Activated T-cell treated with anti-CD3 and anti-CD28 coated beads, Interleukin-2, amount 50 U/mL, for 1 hour (primary cell): ENCODE measurements at places on chromosomes 4 and X.

- DNase-seq: no peak
Observed at GRCh38 chr4:78428996-78429395, 122.6 kb upstream of the ANXA3 start.

DNA sequence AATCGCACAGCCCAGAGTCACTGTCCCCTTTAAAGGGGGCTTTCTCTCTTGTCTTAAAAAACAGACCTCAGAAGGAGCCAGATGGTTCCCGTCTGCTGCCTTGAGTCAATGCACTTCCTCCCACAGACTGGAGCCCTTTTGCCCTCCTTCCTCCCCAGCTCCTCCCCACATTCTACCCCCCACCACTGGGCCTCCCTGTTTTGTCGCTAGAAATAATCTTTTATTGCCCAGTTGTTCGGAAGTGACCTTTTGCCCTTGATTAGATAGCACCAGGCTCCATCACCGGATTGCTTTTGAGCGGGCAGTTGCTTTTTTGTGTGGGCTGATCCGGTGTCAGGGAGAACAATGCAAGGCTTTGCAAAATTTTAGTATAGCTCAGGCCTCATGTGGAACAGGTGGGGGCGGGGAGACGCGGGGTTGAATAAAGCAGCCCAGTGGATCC, 47.7 kb downstream of the SPRY1 start:
- peak; percentile 23 for DNase-seq

GRCh38 chr4:6469898-6470501, 2.4 kb downstream of the PPP2R2C start:
- DNase-seq: no peak

DNA sequence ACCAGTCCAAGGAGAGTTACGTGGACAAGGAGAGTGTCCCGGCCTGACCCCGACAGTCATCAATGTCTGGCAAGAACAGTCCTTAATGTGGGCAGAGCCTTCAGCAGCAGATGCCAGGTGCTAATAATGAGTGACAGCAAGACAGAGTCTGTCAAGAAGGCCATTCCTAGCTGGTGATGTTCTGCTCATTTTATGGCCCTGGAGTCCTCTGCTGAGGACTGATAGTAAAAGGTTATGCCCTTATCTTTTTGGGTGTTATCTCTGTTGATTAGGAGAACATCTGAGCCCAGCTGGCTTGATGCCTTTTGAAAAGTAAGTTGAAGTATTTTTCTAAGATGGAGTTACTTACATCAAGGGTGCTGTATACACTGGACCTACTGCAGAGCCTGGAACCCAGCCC, 67.3 kb downstream of the SLC34A2 start:
- DNase-seq: no peak

DNA sequence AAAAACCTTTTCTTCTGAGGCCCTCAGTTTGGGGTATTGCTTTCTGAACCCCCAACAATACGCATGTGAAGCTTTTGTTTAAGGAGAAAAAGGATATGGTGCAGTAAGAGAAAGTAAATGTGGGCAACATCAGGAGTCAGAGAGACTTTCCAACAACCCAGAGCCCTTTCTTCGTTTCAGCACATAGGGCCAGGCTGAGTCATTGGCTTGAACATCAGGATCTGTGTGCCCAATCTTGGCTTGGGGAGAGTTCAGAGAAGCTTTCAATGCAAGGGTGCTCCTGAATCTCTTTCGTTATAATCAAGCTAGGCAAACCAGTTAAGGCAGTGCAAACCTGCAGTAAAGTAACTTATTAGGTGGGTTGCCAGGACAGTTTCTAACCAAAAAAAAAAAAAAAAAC, 191.2 kb downstream of the FRMPD4 start:
- no peak for DNase-seq

GRCh38 chr4:85780664-85781063, 305.7 kb downstream of the ARHGAP24 start:
- DNase-seq: no peak

- DNase-seq: no peak
Observed at GRCh38 chr4:140837736-140838135, 81.6 kb upstream of the TBC1D9 start.

DNA sequence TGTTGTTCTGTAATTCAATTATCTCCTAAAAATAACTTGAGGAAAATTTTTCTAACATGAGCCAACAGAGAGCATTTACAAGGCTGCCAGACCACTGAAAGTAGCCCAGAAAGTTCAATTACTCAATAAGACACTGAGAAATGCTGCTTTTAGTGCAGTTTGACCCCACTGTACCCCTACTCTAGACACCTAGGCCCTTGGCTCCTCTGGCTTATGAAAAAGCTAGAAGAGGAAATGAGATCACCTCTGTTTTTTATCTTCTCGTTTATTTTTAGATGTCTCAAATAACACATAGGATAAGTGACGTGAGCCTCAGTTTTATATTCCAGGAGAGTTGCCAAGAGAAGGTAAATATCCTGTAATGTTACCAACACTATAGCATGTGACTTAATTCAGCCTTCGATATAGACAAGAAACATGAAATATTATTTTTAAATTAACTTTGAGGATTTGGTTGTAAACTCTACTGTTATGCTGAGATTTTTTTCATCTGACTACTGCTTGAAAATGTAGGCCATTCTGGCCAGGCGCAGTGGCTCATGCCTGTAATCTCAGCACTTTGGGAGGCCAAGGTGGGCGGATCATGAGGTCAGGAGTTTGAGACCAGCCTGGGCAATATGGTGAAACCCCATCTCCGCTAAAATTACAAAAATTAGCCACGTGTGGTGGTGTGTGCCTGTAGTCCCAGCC, 24.4 kb downstream of the TNIP3 start:
- DNase-seq: no peak

- DNase-seq: no peak
Observed at GRCh38 chr4:169412046-169412445, 141.3 kb upstream of the SH3RF1 start.

DNA sequence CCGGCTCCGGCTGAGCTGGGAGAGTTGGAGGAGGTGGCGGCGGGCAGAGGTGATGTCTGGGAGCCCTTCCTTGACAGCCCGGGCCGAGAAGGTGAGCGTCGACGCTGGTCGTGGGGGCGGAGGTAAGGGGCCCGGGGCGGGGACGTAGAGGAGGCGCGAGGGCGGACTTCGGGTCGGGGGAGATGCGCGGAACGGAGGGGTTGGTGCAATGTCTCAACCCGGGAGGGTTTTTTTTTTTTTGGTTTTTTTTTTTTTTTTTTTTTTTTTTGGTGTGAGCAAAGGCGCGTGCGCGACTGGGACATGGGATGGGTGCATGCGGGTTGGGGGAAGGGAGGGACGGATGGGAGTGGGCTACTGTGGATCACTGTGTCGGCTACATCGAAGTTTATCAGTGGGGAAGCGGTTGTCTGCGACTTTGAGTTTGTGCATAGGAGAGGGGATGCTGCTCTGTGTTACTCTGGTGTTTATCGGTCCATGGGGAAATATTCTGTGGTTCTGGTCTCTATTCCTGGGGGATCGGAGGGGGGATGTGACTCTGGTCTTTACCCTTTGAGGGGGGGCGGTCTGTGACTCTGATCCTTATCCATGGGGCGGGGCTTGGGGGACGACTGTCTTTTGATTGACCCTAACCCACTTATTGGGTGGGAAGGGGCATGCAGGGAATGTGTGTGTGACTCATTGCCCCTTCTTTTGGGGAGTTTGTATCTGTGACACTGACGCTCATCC, 537 bp downstream of the RBM10 start:
- no peak for DNase-seq

DNA sequence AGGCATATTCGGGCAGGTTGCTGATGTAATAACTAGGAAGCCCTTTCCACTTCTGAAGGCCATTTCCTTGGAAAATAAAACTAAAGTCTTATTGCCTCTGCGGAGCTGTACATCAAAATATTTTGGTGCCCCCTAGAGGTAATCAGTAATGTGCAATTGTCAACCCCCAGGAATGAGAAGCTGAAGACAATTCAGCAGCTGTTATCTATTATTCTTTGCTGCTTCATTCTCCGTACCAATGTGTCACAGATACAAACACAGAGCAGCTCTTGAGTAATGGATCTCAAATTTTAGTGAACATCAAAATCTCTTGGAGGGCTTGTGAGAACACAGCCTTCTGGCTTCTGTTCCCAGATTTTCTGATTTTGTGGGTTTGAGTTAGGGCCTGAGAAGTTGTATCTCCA, 3.5 kb upstream of the SLIT2 start:
- no peak for DNase-seq

GRCh38 chr4:917466-917865, 14.7 kb downstream of the GAK start:
- peak; percentile 4 for DNase-seq

DNA sequence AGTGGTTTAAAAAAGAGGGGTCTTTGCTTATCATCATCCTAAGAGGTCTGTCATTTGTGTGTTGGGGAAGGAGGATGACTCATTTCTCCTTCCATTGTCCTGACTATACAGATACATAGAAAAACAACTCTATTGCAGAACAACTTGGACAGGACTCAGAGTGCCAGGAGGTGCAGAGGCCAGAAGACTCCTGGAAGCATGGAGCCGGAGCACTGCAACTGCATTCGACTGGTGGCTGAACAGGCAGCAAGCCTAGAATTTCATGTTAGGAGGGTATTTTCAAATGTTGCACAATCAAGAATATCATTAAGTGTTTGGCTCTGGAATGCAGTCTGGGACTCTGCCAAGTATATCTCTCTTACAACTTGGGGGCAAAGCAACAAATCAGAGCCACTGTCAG, 35.0 kb upstream of the MAML3 start:
- no peak for DNase-seq

- DNase-seq: no peak
Observed at GRCh38 chr4:17335371-17335770, 176.5 kb downstream of the QDPR start.

DNA sequence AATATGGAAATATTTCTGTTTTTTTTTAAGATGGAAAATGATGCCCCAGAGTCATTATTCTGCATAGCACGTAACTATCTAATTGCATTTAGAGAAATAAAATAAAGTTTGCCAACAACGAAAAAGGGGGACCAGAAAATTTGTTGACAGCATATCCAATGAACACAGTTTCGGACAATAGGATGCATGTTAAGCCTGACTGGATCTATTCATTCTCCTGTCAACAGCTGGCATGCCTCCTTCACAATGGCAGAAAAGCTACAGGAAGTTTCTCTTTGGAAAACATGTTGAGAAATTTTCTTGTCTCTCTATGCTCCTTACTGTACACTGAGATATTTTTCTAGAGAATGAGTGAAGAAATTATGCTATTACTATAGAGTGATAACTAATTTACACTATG, 262.5 kb downstream of the GRID2 start:
- DNase-seq: no peak

- peak; percentile 46 for DNase-seq
Observed at GRCh38 chrX:13101441-13102139, 57.2 kb upstream of the FAM9C start.

DNA sequence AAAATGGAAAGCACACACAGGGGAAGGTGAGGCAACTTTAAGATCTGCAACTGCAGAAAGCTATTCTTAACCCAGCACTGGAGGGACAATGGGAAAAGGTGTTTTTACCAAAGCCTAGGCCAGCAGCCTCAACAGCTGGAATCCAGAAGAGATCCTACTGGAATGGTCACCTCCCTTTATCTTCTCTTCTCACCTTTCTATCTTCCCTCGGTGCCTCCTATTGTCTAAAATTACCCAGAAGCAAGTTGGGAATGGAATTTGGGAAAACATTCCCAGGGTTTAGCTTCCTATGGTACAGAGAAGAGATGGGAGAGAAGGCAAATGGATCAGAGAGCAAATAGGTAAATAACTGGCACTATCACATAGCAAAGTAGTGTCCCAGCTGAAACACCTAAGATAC, 73.1 kb downstream of the TIGD2 start:
- DNase-seq: no peak

DNA sequence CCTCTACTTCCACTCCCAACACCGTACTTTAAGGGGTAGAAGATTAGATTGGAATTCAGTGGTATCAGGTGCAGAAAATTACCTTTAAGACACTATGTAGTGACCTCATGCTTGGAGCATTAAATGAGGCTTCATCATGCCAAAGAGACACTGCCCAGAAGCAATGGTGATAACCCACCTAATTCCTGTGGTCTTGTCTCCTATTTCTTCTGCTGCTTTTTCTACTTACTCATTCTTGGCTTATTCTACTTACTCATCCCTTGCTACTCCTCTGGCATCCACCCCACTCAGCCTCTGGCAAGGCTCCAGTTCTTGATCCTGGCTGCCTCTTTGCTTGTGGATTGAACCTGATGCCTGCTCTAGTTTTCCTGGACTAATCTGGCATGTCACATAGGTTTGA, 62.3 kb upstream of the ADAMTS3 start:
- no peak for DNase-seq

DNA sequence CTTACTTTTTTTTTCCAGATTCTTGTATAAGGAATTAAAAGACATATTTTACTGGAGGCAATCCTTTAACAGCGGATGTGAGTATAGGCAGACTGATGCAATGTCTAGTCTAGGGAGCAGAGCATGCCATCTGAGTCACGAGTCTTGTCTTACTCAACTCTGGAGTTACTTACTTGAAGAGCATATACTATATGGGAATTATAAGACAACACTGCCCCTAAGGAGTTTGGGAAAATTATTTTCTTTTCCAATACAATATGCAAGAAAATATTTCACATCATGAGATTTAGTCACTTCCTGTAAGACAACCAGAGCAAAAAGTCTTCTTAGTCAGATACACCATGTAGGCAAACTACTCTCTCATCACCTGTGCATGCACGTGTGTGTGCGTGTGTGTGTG, 537.3 kb upstream of the FTHL17 start:
- no peak for DNase-seq

DNA sequence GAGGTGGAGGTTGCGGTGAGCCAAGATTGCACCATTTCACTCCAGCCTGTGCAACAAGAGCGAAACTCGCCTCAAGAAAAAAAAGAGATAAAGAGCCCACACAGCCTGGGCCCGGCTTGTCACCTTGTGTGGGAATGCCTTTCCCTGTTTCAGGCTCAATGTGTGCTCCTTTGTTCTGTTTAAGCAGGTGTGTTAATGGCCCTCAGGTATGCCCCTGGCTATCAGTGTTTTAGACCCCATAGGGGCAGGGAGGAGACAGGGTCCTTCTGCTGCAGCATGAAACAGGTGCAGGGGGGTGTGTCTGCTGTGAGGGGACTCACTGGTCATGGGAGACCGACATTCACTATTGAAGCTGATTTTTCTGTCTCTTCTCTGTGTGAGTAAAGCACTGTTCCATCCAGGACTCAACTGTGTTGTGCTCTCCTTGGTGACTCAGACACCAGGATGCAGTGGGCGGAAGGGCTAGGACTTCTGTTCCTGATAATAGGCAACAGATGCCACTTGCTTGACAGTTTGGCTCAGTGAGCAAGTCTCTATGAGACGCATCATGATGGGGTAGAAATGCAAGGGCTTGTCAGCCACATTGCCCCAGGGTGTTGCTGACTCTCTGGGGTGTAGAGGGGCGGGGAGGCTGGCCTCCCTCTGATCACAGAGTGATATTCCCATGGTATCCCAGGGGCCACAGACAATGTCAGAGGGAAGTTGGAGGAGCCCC, 15.6 kb upstream of the LAP3 start:
- no peak for DNase-seq
